ENCODE measurements at places on chromosomes 1 and 21.

DNA sequence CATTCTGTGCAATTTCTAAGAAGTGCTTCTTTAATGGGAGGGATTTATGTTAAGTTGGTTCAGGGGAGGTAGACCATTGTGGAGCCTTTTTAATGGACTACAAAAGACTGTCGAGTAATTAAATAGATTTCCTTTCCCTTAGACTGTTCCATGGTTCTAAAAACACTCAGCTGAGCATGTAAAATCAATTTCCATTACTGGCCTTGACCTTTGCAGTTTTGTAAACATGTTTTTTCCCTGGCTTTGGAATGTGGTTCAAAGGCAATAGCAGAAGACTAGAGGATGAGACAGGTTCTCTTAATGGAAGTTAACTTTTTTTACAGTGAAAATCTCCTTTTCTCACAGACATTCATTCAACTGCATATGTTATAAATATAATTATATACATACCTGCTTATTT is 37.6 kb upstream of the BTG3 start:
- no peak for DNase-seq

- DNase-seq, result no peak
Observed at GRCh38 chr21:46055863-46056281, 42.0 kb upstream of the COL6A2 start.

DNA sequence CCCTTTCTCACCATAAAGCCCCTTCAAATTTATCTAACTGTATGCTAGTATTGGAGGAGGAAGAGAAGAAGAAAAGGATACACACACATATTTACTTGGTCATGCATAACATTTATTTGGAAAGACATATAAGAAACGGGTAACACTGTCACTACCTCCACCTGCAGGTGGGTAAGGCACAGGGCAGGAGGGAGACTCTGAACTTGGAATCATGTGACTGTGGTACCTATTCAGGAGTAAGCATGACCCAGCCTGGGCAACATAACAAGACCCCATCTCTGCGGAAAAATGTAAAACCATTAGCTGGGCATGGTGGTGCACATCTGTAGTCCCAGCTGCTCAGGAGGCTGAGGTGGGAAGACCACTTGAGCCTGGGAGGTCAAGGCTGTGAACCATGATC is 1.4 kb upstream of the PADI6 start:
- DNase-seq, result no peak

DNA sequence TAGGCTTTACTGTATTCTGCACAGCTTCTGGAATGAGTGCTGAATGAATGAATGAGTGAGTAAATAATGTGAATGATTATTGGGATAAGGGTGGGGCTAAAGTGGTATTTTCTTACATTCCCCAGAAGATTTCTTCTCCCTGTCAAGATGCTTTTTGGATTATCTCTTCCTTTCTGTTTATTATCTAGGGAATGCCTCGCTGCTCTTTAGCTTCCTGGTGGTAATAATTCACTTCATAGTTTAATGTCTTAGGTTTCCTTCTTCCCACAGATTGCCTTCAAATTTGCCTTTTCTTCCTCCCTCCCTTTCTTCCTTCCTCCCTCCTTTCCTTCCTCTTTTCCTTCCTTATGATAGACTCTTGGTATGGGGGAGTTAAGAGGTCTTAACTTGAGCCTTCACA is 24.0 kb downstream of the DDR2 start:
- DNase-seq, result no peak

DNA sequence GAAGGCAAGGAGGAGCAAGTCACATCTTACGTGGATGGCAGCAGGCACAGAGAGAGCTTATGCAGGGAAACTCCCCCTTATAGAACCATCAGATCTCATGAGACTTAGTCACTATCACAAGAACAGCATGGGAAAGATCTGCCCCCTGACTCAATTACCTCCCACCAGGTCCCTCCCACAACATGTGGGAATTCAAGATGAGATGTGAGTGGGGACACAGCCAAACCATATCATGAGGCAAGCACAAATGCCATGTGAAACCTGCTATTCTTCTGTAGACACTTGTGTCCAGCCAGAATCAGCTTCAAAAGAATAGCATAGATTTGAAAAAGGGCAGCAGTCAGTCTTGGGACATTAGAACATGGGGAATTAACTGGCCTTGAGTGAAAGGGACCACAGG is 32.2 kb upstream of the UBE2U start:
- no peak for DNase-seq

DNA sequence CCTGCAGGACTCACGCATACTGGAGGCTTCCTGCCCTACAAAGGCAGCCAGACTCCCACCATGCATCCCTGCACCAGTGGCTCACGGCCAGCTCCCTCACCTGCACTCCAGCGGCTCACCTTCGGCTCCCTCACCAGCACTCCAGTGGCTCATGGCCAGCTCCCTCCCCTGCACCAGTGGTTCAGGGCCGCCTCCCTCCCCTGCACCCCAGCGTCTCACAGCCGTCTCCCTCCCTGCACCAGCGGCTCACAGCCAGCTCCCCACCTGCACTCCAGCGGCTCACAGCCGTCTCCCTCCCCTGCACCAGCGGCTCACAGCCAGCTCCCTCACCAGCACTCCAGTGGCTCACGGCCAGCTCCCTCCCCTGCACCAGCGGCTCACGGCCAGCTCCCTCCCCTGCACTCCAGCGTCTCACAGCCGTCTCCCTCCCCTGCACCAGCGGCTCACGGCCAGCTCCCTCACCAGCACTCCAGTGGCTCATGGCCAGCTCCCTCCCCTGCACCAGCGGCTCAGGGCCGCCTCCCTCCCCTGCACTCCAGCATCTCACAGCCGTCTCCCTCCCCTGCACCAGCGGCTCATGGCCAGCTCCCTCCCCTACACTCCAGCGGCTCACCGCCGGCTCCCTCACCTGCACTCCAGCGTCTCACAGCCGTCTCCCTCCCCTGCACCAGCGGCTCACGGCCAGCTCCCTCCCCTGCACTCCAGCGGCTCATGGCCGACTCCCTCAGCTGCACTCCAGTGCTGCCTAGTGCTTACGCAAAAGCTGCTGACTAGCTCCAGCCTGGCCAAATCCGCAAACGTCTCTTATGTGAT is 324.5 kb downstream of the NPHP4 start:
- DNase-seq, result no peak

DNA sequence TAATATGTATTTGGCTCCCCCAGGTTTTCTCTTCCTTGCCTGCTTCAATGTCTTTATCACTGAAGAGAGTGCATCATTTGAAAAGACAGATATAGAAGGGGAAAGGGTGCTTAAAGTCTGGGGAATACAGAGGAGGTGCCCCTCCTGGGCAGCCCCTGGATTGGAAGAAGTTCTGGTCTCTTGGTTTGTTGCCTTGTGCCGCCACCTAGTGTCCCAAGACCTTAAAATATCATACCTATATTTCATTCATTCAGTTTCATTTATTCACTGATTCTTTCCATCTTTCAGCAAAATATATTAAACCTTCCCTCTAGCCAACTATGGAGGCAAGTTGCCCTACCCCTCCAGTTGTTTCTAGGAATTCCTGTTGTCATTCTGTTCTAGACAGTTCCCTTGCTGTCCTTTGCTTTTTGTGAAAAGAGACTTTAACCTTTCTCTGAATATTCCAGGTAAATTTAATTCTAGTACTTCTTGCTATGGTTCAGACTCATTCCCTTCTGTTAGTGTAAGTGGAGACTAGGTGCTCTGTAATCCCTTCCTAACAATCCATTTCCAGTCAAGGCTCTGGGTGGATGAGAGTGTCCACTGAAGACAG is 56.1 kb downstream of the MEF2D start:
- no peak for DNase-seq

DNA sequence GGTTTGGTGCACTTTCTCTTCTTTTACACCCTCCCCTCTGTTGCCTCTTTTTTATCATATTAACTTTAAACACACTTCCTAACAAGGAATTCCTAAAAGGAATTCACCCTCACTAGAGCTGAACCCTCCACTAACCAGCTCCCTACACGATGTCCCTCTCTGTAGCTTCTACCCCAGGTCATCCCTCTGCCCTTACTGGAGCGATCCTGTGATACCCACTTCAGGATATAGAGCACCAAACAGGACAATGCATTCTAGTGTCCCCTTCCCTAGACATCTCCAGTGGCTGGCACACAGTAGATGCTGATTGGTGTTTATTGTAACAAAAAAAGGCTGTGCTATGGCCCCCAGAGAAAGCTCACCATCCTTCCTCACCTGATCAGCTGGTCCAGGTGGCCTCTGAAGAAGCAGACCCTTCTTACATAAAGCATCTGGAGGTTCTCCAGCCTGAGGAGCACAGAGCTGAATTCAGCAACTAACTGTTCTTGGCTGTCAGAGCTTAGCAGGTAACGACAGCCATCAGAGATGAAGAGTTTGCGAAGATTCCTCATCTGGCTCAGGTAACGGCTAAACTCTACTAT is 1.4 kb downstream of the PRAMEF18 start:
- DNase-seq, result no peak

DNA sequence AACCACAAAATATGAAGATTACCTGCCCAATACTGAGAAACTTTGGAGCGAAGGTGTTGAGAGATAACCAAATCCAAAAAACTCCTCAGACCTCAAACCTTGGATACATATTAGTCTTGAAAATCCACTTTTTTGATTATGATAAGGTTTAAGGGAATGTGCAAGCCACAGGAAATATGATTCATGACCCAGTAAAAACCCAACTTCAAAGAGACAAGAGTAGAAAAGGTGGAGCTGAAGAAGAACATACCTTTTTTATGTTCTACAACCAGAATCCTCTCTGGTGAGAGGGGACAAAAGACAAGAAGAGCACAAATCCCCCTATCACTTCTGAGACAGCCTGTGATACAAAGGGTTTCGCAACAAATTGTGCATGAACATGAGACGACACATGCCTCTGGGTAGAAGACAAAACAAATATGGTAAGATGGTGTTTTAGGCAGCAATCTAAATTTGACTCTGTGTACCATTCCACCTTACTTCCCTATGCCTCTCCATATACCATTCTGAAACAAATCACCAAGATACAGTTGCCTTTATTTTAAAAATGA is 37.3 kb downstream of the COL24A1 start:
- no peak for DNase-seq

DNA sequence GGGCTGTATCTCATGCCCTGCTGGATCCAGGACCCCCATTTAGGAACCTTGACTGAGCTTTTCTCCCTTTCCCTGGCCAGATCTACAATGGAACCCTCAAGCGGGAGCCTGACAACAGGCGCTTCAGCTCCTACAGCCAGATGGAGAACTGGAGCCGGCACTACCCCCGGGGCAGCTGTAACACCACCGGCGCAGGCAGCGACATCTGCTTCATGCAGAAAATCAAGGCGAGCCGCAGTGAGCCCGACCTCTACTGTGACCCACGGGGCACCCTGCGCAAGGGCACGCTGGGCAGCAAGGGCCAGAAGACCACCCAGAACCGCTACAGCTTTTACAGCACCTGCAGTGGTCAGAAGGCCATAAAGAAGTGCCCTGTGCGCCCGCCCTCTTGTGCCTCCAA is 29.8 kb downstream of the PKP1 start:
- DNase-seq, result no peak

DNA sequence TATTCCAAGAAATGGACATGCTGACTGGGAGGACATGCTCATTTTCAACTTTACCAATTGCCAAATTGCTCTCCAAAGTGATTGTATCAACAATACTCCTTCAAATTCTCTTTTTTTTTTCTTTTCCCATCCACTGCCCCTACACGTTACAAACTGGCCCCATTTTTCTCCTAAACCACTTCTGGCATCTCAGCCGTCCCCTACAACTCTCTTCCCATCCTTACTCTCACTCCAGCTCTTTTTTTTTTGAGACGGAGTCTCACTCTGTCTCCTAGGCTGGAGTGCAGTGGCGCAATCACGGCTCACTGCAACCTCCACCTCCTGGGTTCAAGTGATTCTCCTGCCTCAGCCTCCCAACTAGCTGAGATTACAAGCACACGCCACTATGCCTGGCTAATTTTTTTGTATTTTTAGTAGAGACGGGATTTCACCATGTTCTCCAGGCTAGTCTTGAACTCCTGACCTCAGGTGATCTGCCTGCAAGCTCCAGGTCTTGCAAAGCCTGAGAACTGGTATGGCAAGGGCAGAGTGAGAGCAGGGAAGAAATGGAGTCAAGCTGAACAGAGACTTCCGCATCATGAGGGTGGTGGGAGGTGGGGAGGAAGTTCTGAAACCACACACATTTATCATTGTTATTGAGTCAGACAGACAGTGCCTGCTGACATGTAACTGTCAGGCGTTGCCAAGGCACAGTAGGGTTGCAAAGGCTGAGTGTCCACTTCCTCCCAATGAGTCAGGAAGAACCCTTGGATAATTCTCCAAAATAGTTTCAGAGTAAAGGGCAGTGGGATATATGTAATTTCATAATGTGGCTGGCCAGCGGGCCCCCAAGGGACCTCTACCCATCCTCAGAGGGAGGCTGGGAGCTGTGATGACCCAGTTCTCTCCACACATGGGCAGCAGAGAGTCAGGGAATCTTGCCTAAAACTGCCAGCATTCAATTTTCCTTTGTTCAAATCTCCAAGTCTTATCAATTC is 17.4 kb downstream of the CELA3A start:
- peak; percentile 67 for DNase-seq

DNA sequence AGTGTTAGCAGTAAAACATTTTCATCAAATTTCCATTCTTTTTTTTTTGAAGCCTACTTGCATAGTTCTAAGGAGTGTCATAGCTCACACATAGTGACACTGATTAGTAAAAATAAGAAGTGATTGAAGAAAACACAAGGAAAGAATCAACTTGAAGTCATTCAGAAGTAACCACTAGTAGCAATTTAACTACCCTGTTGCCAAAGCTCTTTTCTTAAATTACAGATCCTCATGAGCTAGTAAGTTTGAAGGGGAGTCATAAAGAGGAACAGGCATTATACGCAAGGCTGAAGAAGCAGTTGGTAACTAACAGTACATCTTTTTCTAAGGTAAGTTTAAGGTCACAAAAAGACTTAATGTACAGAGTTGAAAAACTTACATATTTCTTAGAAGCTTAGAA is 332.2 kb downstream of the CHRM3 start:
- DNase-seq, result no peak

DNA sequence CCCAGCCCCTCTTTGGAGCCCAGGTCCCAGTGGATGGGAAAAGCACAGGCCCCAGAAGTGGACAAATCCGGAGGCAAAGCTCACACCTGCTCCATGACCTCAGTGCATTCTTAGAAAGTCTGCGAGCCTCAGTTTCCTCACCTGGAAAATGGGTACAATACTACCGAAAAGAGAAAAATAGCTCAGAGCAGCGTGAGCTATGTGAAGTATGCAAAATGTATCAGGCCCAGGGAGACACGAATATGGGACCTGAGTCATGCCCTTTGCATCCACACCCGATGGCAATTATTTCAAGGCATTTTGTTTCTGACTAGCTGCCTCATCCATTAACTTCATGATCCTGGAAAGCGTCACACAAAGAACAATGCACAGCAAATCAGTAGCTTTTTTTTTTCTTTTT is 9.2 kb downstream of the ALDH4A1 start:
- no peak for DNase-seq

All from GM20000 (cell line).